GOT3 (cell line): ENCODE measurements at places on chromosomes 1 and 21.

GRCh38 chr1:100988121-100988520, 37.5 kb downstream of the DPH5 start:
- no peak for DNase-seq

DNA sequence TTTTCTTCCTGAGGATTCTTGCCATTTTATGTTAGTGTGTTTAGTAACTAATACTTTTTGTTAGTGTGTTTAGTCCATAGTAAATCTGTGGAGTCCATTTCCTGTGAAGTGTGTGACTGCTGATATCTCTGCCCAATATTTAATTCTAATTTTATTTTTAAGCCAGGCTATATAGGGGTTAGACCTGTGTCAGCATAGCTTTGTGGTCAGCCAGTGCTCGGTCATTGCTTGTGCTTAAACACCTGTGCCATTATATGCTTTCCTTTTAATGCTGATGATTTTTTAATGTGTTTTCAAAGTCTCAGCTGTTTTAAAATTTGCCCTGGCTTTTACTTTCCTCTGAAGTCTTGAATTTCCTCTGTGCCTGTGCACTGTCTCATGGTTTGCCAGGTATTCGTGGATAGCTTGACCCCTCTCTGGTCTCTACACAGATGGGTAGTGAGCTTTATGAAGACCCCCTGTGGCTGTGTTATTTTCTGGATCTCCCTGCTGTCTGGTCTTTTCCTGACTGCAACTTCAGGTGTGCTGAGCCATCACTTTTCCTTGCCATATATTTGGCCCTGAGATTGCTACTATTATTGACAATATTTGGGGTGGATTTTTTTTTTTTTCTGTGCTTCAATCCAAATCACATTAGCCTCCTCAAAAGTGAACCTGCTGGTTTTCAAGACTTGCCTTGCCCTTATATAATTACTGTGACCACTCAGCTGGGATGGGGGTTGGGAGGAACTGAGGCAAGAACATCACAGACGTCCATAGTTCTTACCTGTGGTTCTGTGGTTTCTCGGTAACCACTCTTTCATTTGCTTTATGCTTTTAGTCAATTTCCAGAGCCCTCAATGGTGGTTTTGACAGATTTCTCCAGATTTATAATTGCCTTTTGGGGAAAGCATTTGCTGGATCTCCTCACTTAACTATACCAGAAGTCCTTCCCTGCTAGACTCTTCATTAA, 59.6 kb downstream of the RPS6KC1 start:
- no peak for DNase-seq

- DNase-seq: no peak
Observed at GRCh38 chr1:153608742-153609584, 4.0 kb downstream of the S100A16 start.

- DNase-seq: no peak
Observed at GRCh38 chr1:237124856-237125462, 83.0 kb downstream of the RYR2 start.

DNA sequence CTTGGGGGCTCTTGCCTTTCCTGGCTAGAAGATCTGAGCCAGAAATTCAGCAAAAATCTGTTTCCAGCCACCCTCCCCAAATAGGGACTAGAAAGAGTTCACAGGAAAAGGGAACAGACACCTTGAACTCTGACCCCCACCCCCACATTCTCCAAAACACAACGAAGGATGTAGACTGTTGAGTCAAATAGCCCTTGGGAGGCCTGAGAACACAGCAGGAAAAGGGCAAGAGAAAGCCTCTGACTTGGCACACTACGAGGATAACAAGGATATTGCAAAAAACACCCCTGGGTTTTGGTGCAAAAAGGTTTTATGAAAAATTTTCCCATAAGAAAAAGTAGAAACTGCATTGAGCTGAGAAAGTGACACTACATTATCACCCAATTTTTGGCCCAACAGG, 1.9 kb upstream of the YRDC start:
- no peak for DNase-seq

DNA sequence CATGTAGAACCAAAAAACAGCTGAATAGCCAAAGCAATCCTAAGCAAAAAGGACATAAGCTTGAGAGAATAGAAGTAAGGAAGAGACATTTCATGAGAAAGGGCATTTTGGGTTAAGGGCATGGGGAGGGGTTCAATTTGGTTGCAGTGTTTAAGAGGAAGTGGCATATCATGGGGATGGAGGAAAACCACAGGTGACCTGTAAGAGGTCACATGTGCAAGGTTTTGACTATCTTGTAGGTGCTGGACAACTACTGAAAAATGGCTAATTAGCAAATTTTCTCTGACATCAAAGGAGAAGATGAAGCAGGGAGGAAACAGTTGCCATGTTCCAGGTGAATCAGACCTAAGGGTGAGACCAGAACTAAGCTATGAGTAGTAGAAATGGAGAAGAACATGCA, 31.3 kb upstream of the ROR1 start:
- no peak for DNase-seq

DNA sequence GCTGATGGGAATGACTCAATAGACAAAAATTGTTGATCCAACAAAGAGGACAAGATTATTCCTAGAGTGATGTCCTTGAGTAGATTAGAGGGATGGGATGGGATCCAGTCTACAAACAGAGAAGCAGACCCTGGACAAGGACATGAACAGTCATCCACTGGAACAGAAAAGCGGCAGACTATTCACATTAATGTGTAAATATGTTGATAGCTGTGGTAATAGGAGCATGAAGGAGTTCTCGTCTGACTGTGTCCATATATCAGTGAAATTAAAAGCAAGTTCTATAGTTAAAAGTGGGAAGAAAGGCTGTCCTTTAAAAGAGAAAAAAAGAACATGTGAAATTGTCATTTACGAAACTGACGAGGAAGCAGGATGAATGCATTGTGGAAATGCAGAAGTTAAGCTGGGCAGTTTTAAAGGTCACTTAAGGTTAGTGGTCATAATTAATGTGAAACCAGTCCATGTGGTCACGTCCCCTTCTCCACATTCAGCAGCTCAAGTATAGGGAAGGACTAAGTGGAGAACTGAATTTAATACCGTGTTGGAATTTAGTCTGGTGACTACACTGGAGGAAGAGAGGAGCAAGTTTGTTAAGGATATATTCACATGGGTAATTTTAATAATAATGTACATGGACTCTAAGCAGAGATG, 62.1 kb downstream of the PIK3R3 start:
- no peak for DNase-seq

DNA sequence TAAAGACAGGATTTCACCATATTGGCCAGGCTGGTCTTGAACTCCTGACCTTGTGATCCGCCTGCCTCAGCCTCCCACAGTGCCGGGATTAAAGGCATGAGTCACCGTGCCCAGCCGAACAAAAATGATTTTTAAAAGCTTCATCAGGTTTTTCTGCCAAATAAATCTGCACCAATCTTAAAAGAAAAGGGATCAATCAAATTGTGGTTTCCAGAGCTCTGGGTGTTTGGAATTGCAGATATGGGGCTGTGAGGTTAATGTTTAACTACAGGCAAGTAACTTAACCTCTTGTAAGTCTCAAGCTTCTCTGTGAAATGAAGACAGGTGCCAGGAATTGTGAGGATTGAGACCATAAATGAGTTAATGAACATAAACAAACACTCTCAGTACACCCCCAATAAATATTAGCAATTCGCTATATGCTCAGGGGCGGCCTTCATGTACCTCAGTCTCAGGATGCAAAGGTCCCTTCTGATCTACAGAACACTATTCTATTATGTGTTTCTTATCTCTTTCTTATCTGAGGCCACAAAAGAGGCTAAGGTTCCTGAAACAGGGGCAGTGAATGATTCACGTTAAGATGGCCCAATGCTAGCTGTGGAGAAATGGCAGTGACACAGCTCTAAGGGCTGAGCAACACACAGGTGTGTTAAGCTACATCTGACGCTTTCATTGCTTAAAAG, 7.1 kb upstream of the GNPAT start:
- no peak for DNase-seq

DNA sequence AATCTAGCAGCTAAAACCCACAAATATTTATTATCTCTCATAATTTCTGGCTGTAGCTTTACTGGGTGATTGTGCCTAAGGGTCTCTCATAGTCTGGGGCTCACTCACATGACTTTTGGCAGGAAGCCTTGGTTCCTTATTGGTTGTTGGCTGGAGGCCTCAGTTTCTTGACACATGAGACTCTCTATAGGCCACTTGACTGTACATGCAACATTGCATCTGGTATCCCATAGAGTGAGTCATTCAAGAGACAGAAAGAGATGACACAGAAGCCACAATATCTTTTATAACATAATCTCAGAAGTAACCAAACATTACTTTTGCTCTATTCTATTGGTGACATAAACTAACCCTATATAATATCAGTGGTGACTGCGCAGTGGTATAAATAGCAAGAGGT, 128.5 kb upstream of the HNRNPU start:
- DNase-seq: no peak

DNA sequence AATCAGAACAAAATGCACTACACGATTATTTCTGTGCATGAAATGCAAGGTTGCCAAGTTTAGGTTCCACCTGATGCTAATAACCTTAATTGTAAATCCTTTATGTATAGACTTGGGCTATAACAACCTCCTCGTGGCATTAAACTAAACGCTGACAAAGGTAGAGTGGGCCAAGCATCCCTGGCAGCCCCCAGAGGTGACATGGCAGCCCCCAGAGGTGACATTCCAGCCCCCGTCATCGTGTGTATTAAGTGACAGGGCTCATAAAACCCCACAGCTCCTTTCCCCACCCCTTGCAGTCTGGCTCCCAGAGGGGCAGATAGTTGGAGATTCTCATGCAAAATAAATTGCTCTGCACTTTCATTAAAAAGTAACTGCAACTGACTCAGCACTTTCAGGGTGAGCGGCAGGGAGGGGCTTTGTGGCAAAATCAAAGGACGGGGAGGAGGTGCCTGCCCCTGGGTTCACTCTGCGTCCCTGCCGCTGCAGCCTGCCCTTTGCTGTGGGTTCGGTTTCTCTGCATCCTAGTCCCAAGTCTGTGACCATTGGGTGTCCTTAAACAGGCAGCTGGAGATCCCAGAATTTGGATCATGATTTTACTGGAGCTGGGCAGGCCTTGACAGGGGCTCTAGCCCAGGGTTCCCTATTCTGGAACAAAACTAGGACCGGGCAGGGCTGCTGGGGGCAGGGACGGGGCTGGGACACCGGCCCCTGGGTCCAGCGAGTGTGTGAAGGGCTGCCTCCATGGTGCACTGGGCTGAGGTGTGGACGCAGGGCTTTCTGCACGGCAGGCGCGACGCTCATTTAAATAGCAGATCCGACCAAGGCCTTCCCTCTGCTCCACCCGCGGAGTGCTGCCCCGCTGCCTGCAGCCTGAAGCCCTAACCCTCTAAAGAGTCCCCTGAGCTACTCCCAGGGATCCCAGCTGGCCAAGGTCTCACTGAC, 234.9 kb upstream of the VAMP3 start:
- no peak for DNase-seq

DNA sequence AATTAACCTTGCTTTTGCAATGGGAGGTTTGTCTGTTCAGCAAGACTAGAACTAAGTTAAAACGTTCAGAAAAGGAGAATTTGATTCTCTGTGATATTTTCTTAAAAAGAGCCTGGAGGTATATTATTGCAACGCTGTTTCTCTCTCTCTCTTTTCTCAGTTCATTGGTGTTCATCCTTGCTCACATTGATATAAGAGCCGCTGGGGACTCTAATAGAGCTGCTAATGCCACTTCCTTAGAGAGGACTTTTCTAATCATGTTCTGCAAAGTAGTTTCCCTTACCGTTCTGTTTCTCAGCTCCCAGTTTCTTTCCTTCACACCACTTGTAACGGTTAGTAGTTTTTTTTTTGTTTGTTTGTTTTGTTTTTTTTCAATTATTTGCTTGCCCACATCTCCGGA, 203.8 kb downstream of the RWDD3 start:
- DNase-seq: no peak

DNA sequence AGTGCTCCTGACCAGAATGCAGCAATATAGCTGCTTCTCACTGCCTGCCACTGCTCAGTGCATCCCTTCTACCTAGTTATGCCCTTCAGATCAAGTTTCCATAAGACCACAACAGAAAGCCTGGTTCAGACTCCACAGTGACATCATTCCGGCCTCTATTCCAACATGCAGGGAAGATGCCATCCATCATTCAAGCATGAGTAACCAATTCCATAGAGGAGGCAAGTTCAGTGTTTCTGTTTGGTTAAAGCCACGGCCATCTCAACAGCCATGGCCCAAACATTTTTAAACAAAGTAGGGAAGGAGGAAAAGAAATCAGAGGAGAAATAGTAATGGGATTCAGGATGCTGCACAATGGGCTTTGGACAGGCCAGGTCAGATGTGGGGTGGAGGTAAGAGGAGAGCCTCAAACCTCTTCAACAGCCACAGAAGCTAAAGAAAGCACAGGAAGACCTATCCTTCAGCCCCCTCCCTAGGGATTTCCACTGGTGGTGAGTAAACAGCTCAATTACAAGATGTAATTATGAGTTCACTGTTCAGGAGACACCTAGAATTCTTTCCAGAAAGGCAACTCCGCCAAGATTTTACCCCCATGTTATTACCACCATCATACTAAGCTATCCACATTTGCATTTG, 484.9 kb downstream of the SETD4 start:
- peak; percentile 12 for DNase-seq

GRCh38 chr21:34869545-34869944, 179.6 kb downstream of the RUNX1 start:
- DNase-seq: no peak

DNA sequence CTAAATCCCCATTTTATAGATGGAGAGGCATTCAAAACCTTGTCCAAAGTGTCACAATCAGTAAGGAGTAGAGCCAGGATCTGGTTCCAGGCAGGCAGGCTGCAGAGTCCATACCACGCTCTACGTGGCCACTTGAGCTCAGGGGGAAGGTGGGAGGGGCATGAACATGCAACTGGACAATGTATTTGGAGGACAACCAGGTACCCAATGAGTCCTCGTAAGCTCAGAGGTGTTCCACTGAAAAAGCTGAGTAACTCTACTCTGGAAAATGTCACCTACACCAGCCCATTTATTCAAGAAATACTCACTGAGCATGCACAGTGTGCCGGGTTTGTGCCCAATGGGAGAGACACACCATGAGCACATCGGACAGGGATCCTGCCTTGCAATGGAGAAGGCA, 11.2 kb upstream of the GUCA2B start:
- DNase-seq: no peak

- DNase-seq: no peak
Observed at GRCh38 chr1:76010802-76011201, 63.7 kb upstream of the ST6GALNAC3 start.

GRCh38 chr1:180165509-180166435, 11.1 kb downstream of the QSOX1 start:
- DNase-seq: no peak

DNA sequence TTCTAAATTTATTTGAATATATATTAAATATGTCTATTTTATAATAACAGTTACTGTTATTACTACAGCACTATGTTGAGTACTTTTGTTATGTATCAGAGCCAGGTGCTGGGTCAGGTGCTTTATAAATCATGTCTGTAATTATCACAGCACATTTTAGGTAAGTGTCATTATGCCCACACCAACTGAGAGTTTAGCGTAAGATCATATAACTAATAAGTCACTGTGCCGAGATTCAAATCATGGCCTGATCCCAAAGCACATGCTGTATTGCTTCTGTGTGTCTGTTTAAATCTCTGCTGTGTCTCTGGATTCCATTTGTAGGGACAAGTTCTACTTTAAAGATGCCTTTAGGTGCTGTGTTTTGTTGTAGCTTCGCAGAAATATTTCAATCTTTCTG, 1.9 kb downstream of the GPSM2 start:
- no peak for DNase-seq
